ENCODE measurements at places on chromosomes 7 and 10.

DNA sequence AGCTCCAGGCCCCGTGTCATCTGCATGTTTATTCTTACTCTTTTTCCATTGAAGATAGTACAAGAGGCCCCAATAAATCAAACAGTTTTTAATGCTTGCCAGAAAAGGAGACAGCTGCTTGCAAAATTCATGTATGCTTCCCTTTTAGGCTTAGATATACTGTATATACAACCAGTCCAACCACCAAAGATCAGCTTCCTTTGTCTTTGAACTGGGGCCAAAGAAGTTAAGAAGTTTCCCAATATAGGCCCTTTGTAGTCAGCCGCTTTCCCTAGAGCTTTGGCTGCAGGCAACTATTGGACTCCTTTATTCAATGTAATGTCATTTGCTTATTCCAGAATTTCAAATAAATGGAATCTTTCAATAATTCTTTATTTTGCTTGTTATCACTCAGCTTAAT, 1395.0 kb downstream of the GATA3 start:
- no peak for DNase-seq

DNA sequence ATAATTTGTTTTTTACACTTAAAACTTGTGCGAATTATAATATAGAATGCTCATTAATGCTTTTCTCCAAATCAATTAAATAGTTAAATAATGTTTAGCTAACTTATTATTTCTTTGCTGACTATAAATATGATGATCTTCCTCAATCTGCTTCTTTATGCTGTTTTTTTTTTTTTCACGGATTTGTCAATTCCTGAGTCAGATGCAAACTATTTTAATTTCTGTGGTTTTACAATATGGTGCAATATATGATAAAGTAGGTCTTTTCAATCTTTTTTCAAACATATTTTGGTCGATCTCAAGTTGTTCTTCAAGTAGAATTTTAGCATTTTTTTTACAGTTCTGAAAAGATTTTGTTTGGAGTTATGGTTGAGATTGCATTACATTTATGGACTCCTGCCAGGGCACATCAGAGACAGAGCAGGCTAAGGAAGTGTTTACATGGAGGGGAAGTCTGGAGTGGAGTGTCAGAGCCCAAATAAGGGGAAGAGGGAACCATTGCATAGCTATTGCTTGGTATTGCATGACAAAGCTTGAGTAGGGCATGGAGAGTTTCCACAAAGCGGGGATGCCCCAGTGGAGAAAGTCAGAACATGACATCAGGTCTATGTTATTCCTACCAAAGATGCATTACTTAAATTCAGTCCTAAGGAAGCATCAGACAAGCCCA, 204.4 kb downstream of the OTUD1 start:
- DNase-seq, result no peak

DNA sequence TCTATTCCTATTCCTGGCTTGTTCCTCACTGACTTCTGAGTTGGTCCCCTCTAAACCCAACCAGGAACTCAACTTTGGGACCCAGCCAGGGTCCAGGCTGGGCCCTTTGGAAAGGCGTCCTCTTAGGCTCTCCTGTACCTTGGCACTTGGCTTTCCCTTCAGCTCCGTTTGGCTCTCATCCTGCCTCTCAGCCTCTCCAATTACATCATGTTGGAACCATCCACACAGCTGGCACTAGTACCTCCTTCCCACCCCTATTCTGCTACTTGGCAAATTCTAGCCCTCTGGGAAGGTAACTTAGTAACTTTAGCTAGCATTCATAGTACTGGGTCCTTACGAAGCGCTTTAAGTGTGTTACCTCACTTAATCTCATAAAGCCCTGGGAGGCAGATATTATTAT, 205.3 kb upstream of the HABP2 start:
- DNase-seq, result no peak

DNA sequence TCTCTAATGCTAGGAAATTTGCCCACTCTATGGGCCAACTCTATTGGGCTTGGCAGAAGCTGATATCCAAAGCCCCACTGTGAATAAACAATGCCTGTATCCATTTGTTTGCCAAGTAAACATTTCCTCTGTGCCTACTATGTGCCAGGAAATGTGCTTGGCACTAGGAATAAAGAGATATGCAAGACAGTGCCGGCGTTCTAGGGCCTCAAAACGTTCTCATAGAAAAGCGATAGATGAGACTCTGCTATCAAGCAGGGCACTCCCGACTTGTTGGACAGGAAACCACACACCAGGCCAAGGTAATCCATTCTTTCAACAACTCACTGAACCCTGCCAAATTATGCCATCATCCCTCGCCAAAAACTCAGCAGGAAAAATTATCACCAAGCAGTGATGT, 196.7 kb downstream of the IPMK start:
- no peak for DNase-seq

DNA sequence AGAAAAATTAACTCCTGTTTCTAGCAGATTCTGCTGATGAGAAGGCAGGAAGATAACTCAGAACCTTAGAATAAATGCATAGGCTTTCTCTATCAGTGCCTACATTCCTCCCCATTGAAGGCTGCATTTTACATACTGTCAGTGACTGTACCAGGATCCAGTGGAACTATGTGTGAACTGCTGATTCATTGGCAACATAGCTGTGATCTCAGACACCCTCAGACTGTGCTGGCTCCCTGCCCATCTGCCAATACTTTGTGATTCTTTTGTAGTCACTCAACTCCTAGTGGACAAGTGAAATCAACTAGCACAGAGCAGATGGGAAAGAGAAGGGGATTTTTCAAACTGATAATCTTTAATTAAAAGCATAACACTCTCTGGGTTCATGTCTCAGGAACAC, 375.8 kb downstream of the MDFIC start:
- no peak for DNase-seq

DNA sequence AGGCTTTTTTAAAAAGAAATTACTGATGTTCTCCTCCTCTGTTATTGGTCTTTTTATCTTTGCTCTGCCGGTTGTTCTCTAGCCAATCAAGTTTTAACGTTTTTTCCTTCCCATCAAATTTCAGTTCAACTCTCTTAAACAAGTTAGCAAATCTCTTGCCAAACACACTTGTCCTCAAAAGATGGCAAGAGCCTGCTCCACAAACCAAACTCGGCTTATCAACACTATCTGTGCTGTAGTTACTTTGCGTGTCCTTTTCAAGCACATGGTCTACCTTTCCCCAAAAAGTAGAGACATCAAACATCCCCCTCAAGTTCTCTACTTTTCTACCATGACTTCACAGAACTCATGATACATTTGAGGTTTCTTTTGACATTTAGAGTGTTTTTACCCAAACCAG, 71.3 kb downstream of the OSBPL3 start:
- no peak for DNase-seq

DNA sequence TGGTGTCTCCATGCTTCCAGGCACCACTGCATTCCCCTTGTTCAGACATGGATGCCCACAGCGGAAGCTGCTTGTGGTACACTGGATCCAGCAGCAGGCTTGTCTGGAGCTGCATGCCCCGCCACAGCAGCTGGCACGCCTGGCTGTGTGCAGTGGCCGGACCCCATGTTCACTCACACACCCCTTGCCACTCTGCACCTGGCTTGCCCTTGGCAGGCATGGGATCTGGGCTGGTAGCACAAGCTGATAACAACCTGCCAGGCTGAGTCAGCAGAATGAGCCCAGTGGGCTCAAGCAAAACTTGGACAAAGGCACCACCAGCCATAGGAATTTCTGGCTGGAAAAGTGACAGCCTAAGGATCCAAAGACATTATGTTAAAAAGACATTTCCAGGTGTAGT, 91.8 kb upstream of the TMEM168 start:
- no peak for DNase-seq

GRCh38 chr10:47286591-47287315, 13.2 kb upstream of the GDF10 start:
- no peak for DNase-seq

GRCh38 chr7:26631601-26632000, 232.8 kb downstream of the SKAP2 start:
- no peak for DNase-seq

DNA sequence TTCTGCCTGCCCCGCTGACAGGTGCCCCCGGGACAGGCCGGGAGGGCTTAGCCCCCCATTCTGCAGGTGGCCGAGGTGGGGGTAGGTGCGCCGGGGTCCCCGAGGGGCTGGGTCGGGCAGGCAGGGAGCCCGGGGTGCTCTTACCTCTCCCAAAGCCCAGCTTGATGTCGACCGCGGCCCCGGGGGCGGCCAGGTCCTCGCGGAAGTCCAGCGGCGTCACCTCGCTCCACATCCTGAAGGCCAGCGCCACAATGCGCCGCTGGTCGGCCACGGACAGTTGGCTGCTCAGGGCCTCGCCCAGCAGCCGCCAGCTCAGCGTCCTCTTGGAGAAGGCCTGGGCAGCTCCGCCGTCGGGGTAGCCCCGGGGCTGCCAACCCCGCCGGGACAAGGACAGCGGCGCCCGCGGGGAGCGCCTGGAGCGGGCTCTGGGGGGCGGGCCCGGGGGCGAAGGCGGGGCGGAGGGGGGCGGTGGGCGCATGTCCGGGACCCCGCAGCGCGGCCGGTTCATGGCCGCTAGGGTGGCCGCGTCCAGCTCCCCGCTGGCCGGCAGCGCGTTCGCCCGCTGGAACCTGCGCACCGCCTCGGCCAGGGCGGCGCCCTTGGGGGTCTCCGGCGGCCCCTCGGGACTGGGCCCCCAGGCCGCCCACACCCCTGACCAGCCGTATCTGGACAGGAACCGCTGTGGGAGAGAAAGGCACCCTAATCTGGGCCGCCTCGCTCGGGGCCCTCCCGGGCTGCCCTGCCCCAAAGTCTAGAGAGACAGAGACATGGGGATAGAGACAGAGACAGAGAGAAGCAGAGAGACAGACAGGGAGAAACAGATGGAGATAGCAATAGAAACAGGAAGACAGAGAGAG, 1.7 kb downstream of the MMP21 start:
- DNase-seq, result no peak

DNA sequence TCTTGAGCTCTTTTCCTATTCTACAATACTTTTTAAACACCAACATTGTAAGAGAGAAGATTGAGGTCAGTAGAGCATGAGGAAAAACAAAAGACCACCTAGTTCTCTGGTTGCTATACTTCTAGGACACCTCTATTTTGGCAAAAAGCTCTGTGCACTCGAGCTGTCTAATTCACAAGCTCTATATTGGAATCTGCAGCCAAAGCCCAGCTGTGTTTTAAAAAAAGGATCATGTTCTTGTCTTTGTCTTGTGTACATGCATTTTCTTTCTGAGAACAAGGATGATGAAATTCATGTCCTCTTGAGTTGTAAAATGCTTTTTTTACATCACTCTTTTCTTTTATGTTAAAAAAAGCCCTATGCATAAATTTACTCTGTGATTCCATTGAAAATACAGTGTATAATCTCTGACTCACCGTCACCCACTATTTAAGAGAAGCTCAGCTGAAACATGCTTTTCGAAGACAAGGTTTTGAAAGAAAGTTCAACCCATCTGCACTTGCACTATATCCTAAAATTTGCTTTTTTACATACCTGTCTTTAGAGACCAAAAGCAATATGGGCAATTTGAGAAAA, 215.5 kb upstream of the VSTM2A start:
- no peak for DNase-seq

GRCh38 chr7:29879609-29880008, 73.3 kb downstream of the WIPF3 start:
- no peak for DNase-seq

GRCh38 chr10:93807371-93807770, 49.6 kb downstream of the LGI1 start:
- DNase-seq, result no peak

- no peak for DNase-seq
These were observed 283.4 kb upstream of the FZD8 start for GRCh38 chr10:35925493-35925892.

DNA sequence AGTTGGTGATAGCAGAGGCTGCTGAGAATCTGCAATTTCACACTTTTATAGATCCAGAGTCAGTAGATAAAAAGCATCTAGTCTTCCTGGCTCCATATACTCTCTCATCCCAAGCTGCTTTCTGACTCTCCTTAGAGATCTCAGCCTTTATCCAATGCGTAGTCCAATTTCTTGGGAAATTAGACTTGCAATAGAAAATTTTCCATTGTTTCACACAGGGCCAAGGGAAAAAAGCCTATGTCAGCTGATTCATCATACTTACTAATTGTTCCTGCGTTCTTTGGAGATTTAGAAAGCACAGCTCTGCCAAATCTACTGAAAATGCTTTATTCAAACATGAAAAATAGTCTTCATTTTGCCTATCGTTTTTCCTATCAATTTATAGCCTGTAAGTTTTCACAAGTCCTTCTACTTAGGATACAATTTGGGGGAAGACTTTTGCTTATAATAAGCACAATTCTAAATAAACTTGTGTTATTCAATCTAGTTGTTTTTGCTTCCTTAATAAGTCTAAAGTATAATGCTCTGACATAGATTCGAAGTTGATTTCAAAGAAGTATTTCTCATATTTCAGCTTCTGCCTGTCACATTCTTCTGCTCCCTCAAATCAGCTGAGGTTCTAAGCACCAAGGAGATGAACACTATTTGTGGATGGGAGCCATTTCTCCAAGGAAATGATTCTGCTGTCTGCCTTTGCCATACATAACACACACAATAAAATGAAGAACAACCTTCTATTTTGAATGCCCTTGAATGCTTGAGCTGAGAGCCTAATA, 165.4 kb downstream of the ADAM12 start:
- DNase-seq, result no peak

DNA sequence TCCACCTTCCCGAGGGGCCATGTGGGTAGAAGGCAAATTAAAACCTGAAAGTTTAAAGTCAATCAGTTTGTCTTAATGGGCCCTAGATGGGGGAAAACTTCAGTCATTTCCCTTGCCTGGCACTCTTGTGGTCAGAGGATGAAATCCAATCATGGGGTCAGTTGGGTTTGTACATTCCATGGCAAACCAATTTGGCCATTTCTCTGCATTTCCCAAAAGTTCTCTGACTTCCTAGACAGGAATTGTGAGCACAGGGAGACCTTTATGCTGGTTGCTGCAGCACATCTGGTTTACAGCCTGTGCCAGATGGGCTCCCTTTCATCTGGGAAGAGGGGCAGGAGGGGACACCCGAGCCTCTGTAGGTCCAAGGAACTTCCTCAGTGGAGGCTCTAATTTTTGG, 113.0 kb downstream of the CYP26A1 start:
- DNase-seq, result no peak

- peak; percentile 20 for DNase-seq
These were observed 861 bp upstream of the USP6NL start for GRCh38 chr10:11612021-11613001.
